Stimulated activated CD4-positive, alpha-beta T cell treated with anti-CD3 and anti-CD28 coated beads, Interleukin-2, amount 100 ng/mL, for 48 hours (primary cell): ENCODE measurements at places on chromosomes 6 and 20.
A peak's percentile ranks its signal among the peaks of the same experiment; 100 is the strongest.

GRCh38 chr6:111482188-111482958 lies 645 bp downstream of the REV3L start:
- DNase-seq, result no peak

DNA sequence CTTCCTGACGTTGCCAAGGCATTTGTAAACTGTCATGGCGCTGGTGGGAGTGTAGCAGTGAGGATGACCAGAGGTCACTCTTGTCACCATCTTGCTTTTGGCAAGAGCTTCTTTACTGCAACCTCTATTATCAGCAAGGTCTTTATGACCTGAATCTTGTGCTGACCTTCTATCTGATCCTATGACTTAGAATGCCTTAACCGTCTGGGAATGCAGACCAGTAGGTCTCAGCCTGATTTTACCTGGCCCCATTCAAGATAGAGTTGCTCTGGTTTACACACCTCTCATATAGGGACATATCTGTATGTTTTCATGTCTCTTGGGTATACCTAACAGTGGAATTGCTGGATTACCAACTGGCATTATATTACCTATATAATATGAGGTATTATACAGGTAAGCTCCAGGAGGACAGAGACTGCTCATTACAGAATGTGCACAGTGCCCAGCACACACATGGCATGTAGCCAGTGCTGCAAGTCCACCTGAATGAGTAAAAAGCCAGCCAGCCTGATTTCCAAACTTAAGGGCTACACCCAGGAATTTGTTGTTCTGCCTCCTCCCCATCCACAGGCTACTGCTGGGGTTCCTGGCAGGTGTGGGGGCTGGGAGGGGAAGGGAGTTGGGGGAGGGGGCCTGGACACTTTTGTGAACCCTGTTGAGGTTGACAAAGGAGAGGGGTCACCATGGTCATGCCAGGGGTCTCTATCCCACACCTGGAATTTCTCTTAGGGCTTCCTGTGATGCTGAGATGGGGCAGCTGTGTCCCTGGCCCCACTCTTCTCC lies 35.2 kb upstream of the BLCAP start:
- DNase-seq, result no peak

- DNase-seq, result no peak
Measured at GRCh38 chr20:53159160-53159559, 187.0 kb downstream of the TSHZ2 start.

DNA sequence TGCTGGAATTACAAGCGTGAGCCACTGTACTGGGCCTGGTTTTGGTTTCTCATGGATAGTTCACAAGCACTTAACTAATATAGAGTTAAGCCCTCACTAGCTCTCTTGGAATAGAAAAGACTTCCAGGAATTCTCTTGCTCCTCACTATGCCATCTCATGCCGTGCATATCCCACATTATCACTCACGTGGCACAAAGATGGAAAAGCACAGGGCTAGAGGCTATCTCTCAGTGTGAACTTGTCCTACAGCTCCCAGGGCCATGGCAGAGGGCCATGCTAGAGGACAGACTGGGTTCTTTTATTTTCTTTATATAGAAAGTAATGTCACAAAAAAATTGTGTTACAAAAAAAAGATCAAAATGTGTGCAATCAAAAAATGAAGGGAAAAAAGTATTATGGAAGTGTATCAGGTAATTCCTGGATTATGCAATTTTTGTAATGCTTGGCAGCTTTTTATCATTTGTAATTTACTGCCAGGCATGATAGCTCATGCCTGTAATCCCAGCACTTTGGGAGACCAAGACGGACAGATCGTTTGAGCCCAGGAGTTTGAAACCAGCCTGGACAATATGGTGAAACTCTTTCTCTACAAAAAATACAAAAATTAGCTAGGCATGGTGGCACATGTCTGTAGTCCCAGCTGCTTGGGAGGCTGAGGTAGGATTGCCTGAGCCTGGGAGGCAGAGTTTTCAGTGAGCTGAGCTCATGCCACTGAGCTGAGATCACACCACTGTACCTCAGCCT lies 6.4 kb upstream of the SLC2A12 start:
- no peak for DNase-seq

GRCh38 chr6:166563805-166564204 lies 22.7 kb downstream of the RAMACL start:
- no peak for DNase-seq

DNA sequence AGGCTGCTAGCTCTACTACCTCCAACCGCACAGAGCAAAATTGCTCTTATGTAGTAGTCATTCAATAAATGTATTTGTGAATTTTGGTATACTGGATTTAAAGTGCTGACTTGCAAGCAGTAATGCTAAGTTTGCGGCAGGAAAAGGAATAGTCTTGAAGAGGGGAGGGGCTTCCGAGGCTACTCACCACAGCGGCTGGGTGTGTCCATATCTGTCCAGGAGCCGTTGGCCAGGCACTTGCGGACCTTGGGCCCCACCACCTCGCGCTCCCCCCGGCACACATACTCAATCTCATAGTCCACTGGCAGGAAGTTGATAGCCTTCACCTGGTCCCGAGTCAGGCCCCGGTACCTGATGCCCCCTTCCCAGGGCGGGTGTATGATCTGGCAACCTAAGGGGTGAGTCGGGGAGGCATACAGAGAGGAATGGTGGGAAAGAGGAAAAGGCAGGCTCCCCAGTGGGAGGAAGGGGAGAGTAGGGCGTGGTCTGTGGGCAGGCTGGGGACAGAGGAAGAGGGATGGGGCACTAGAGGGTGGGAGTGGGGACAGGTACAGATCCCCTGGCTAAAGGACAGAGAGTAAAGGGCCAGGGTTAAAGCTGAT lies 1.7 kb downstream of the GABBR1 start:
- DNase-seq, result no peak

DNA sequence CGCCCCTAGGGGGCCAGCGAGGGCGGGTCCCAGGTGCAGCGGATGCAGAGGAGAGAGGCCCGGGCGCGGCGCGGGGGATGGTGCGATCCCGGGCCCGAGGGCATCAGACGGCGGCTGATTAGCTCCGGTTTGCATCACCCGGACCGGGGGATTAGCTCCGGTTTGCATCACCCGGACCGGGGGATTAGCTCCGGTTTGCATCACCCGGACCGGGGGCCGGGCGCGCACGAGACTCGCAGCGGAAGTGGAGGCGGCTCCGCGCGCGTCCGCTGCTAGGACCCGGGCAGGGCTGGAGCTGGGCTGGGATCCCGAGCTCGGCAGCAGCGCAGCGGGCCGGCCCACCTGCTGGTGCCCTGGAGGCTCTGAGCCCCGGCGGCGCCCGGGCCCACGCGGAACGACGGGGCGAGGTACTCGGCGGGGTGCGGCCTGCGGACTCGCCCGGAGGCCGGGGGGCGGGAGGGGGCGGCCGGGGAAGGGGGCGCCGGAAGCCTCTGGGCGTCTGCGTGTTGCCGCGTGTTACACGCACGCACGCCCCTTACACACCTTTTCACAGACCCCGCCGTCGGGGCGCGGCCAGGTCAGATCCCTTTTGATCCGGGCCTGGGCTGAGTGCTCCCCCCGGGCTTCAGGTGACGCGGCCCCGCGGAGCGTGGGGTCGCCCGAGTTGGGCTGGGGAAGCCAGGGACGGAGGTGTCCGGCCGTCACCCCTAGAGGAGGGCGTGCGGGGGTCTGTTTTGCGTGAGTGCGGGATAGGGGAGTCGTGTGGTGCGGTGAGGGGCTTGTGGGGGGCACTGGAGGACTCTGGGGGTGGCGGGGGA lies 412 bp downstream of the TRIB3 start:
- peak; percentile 64 for DNase-seq

GRCh38 chr20:25006431-25007167 lies 14.0 kb upstream of the APMAP start:
- no peak for DNase-seq

DNA sequence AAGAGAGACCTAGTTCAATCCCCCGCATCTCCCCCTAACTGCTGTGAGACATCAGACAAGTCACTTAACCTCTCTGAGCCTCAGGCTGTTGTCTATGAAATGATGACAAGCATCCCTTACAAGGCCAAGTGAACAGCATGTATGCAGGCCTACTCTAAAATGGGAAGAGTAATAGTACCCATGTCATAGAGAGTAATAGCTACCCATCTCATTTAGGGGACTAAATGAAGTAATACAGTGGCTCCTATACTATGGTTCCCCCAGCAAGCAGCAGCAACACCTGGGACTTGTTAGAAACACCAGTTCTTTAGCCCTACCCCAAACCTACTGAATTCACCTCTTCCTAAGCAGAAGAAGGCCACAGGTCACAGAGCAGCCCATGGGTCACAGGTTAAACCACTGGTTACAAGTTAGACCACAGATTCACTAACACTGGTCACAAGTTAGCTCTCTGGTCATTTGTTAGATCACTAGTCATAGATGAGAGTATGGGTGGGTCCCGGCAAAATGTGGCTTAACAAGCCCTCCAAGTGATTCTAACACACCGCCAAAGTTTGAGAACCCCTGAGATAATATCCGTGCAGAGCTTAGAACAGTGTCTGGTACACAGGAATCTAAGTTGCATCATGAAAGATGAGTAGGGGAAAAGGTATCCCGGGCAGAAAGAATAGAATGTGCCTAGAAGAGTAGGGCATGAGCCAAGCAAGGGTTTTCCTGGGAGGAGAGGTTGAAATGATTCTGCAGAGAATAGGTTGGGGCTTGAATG lies 1.4 kb downstream of the DEFB124 start:
- DNase-seq, result no peak

DNA sequence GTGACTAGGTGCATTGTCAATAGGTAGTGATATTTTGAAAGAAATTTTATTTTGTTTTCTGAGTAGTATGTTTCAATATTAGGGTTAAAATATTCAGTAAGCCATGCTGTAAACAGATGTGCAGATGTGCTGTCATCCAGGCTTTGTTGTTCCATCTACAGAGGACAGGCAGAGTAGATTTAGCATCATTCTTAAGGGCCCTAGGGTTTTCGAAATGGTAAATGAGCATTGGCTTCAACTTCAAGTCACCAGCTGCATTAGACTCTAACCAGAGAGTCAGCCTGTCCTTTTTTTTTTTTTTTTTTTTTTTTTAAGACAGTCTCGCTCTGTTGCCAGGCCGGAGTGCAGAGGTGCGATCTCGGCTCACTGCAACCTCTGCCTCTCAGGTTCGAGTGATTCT lies 27.1 kb upstream of the BACH2 start:
- no peak for DNase-seq

- no peak for DNase-seq
Measured at GRCh38 chr6:125587666-125588632, 161.5 kb upstream of the HEY2 start.

DNA sequence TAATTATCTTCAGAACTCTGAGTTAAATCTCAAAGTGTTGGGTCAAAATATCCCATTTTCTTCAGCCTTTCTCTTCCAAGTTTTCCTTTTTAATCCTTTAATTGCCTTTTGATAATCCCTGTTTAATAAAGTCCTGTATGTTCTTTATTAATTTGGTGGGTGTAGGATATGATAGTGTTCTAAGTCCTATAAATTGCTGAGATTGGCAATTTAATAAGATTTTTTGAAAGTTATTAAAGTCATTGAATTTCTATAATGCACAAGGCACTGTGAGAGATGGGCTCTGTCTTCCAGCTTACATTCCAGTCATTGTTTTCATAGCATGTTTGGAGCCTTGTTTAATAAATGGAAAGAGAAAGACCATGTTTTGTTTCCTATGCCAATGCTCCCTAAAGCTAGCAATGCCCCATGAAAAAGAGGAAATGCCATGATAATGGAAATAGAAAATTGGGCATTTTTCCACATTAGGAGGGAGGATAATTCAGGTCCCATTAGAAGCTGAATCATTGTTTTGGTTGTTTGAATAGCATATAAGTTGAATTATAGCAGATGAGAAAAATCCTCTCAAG lies 404.8 kb downstream of the CD109 start:
- DNase-seq, result no peak

GRCh38 chr6:149079911-149080491 lies 237.5 kb upstream of the TAB2 start:
- DNase-seq, result no peak

- DNase-seq, result no peak
Measured at GRCh38 chr6:39935241-39935640, 979 bp upstream of the MOCS1 start.

DNA sequence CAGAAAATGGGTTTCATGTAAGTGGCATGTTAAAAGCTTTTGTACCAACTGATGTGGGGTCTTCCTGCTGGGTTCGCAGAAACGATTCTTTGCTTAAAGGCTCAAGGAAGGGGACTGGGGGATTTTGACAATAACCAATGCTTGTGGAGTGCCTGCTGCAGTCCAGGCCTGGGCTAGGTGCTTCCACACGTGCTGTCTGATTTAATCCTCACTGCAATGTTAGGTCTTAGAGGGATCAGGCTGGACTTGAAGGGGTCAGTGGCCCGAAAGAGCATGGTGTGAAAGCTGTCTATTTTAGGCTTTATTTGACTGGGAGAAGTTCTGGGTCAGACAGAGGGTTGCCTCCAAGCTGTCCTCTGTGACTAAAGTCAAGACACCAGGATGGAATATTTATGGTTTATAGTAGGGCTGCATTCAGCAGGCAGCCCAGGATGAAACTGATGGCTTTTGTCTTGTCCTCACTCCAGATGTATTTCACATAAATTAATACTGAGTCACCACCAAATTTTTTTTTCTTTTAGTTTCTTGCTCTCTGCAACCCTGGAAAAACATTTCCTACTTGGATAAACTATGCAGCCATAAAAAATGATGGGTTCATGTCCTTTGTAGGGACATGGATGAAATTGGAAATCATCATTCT lies 219.1 kb downstream of the ZMYND8 start:
- DNase-seq, result no peak

DNA sequence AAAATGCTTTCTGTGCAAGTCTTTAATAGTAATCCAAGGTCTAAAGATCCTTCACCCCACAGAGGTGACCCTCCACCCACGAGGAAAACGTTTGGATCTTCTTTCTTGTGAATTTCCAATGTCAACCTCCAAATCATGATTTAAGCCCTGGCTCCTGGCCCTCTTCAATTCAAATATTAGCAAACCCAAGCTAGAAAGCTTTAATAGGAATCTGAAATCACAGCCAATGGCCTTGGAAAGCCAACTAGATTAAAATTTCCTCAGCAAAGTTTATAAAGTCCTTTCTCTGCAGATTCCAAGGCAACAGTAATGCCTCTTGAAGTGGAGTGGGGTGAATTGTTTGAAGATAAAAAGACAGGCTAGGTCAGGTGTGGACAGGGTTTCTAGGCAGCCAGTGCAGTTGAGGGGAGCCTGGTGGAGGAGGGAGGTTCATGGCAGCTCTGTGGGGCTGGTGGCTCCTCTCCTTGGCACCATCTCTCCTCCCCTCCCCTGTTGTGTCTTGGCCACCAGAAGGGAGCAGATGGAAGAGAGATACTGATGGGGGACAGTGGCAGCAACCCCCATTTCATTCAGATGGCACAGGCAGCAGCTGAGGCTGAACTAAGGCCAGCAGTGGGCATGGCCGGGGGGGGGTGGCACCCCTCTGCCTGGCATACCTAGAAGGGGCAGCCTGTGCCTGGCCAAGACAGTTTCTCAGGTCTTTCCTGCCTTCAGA lies 12.0 kb upstream of the UQCC2 start:
- no peak for DNase-seq
